ENCODE measurements at places on chromosomes 2 and 18.

DNA sequence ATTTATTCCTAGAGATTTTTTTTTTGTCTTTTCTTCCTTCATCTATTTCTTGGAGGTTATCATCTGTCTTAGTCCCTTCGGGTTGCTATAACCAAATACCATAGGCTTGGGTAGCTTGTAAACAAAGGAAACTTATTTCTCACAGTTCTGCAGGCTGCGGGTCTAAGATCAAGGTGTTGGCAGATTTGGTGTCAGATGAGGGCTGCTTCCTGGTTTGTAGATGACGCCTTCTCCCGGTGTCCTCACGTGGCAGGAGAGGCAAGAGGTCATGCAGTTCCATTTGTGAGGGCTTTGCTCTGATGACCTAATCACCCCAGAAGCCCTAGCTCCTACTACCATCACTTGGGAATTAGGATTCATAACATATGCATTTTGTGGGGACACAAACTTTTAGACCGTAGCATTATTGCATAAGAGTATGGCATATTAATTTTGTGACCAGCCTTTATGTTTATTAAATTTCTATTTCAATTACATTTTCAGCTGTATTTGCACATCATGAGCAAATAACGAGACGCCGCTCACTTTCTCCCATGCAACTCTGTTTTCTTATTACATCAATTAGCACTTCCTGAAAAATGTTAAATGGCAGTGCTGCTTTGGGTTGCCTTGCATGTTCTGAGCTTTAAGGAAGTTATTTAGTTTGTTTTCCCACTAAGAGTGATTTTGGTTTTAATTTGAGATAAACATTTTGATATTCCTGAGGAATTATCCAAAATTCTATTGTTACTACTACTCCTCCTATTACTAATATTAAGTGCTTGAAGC, 246.4 kb upstream of the HDAC4 start:
- no peak for DNase-seq

DNA sequence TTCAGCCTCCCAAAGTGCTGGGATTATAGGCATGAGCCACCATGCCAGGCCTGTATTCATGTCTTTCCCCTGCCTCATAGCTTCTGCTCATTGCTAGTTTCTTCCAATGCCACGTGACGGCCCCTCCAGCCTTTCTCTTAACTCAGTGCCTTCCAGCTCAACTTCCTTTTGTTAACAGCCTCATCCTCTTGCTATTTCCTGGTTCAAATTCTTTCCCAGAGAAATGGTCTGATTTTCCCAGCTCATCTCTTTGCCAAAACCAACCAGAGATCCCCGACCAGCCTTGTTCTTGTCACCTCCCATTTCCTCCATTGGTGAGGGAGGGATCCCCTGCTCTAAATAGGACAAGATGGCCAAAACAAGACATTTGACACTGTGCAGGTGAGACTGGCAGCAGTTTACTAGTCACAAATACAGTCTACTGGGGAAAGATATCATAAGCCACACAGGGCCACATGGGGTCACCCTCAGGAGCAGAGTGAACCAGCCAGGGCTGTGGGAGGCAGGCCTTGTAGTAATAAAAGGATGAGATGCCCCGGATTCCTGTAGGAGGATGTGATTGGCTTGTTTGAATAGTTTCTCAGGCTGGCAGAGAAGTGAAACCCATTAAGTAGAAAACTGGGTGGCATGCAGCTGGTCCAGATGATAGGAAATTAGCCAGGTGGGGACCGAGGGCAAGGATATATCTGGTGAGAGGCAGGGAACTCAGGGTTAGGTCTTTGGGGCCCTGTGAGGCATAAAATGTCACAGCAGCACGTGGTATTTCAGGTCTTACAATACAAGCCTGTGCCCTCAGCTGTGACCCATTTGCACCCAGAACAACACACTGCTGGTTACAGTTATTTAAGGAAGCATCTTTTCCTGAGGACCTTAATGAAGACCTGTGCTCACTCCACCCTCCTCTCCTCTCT, 6.4 kb downstream of the CD207 start:
- DNase-seq, result no peak

DNA sequence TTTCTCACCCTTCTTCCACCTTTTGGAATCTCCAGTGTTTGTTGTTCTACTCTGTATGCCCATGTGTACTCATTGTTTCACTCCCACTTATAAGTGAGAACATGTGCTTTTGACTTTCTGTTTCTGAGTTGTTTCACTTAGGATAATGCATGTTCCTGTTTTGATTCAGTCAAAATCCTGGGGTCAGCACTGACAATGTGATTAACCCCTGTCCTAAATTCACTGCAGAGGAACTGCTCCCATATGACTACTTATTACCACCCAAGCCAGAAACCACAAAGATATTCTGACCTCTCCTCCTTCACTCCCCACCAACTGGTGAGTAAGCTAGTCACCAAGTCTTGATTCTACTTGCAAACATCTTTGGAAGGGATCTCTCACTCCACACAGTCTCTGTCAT, 251.4 kb upstream of the TCF4 start:
- DNase-seq, result no peak

GRCh38 chr2:173087793-173088496, 12.3 kb downstream of the MAP3K20 start:
- no peak for DNase-seq

DNA sequence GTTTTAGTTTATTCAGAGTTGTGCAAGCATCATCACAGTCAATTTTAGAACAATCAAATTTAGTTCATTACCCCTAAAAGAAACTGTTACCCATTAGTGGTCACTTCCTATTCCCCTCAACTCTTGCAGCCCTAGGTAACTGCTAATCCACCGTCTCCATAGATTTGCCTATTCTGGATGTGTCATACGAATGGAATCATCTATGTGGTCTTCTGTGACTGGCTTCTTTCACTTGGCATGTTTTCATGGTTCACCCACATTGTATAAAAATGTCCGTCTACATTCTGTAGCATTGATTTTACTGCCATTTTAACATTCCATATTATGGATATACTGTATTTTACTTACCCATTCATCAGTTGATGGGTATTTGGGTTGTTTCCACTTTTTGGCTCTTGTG, 5.3 kb upstream of the CEP68 start:
- no peak for DNase-seq

GRCh38 chr18:11322006-11322405, 172.6 kb upstream of the PIEZO2 start:
- no peak for DNase-seq

DNA sequence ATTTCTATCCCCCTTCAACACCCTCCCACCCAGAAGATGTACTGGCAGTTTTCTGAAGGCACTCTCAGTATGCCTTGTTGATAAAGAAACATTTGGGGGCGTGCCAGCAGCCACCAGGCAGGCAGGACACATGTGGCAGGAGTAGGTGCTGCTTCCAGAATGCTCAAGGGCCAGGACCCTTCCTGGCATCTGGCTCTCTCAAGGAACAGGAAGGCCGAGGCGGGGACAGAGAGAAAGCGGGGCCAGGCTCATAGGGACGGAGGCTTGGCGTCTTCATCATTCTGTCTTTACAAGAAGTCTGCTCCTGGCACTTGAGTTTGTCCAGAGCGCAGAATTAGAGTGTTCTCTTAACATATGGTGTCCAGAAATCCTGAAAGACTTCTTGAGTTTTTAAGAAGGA, 121.6 kb downstream of the FAM210A start:
- no peak for DNase-seq

DNA sequence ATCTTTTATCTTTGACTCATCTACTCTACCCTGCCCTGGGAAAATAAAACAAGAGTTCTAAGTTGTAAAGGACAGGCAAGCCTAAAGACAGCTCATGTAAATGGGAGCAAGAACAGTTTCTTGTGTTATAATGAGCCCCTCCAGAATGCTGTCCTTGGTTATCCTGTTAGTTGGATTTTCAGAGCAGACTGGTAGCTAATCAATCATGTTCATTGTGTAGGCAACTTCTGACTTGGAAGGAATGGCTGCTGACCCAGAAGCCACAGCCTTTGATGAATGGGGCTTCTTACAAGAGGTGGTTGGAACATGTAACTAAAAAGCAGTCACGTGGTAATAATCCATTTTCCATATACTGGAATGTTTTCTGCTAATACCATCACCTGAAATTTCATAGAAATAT, 254.2 kb downstream of the AGPS start:
- no peak for DNase-seq

DNA sequence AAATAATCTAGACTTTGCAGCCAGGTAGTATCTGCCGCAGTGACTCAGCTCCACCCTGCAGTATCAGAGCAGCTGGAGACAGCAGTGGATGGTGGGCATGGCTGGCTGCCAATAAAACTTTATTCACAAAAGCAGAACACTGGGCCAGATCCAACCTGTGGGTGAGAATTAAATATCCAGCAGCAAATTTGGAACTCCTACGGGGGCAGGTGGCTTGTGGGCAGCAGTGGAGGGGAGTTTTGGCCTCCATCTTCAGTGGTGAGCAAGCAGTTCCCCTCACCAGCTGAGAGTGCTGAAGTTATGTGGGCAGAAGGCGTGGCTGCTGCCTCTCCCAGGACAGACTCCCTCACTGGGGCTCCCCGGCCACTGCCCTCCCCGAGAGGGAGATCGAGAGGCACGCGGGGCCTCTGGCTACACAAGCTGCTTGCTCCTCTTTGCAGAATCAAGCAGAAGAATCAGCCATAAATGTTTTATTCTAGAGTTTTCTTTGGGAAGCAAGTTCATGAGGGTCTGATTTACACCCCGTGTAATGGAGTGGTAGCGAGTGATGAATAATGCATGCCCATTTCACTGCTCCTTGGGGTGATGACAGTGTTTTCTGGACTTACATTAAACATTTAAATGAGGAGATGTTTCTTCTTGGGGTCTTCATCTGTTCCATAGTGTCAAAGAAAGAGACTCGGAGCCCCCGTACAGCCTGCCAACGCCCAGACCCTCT, 204.3 kb downstream of the SEPTIN10 start:
- DNase-seq, result no peak

GRCh38 chr18:21963336-21963735, 206.1 kb upstream of the GATA6 start:
- no peak for DNase-seq

GRCh38 chr2:60884800-60885199, 3.4 kb downstream of the REL start:
- DNase-seq, result no peak

- no peak for DNase-seq
Observed at GRCh38 chr2:209719034-209719433, 52.6 kb upstream of the UNC80 start.

GRCh38 chr2:7392076-7392787, 475.0 kb downstream of the RNF144A start:
- DNase-seq, result no peak

- DNase-seq, result no peak
Observed at GRCh38 chr18:51342815-51343214, 145.3 kb upstream of the MEX3C start.

GRCh38 chr2:17646081-17646554, 105.6 kb downstream of the VSNL1 start:
- DNase-seq, result peak; percentile 50

DNA sequence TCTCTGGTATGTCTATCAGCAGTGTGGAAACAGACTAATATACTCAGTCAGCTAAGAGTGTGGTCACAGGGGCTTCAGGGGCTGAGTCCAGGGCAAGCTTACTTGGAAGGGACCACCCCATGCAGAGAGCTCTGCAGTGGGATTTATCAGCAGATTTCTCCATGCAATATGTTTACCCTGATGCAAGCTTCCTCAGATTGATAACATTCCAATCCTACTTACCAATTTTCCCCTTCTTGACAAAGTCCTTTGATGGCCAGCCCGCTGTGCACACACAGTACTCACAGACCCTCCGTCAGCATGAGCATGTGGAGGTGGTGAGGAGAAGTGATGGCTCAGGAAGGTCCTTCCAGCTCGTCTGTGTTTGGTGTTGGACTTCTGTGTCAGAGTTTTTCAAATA, 51.8 kb downstream of the SH3RF3 start:
- no peak for DNase-seq

- DNase-seq, result no peak
Observed at GRCh38 chr2:135230150-135230549, 178.1 kb downstream of the RAB3GAP1 start.

GRCh38 chr2:138071720-138072719, 107.7 kb downstream of the HNMT start:
- no peak for DNase-seq

DNA sequence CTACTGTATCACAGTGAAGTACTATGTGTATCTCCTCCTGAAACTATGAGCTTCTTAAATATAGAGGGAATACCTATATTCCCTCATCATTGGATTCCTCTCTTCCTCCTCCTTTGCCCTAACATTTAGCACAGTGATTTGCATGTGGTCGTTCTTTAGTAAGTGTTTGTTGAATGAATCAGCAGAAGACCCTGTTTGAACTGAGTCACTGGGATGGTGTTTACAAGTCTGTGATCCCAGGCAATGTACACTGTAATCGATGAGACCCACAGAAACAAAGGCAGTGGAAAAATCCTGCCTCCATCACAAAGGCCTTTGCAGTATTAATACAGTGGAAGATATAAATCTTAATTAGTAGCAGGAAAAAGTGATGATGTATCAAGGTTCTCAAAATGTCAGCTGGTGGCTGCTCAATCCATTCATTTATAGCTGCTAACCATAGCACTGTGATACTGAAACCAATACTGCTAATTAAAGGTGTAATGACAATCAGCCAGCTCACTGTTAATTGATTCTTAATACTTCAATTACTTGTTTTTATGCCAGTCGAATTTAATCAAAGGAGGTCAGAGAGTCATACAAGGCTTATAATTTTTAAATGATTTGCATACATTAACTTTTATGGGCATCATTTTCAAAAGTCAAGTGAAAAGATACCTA, 20.8 kb upstream of the MYO3B start:
- no peak for DNase-seq

DNA sequence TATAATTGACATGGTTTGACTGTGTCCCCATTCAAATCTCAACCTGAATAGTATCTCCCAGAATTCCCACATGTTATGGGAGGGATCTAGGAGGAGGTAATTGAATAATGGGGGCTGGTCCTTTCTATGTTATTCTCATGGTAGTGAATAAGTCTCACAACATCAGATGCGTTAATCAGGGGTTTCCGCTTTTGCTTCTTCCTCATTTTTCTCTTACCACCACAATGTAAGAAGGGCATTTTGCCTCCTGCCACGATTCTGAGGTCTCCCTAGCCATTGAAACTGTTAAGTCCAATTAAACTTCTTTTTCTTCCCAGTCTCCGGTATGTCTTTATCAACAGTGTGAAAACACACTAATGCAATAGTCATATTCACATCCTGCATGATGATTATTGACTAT, 1073.3 kb upstream of the CDH2 start:
- DNase-seq, result no peak

- no peak for DNase-seq
Observed at GRCh38 chr2:73979021-73979420, 5.7 kb upstream of the TET3 start.

- DNase-seq, result no peak
Observed at GRCh38 chr18:79882522-79883241, 68.8 kb downstream of the SLC66A2 start.

DNA sequence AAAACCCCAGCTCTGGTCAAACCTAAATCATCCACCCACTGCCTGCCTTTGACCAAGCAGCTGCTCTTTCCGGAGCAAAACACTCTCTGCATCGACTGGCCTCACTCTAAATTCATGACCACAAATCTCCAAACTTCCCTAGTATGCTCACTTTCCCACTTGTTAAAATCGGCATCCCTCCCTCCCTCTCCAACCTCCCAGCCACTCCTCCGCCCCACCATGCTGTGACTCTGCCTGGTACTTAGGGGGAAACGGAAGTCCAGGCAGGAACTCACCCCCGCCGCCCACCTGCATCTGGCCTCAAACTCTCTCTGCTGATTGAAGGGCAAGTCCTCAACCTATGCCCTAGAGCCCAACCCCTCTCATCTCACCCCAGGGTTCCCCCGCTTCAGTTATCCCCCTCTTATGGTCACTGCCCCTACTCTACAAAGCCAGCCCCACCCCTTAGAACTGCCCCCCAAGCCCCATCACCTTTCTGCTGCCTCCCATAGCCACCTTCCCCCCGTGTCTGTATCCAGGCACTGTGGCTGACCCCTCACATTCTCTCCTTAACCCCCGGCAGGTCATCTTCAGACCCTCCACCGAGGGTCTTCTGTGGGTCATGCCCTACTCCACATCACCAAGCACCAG, 3.8 kb upstream of the ADRA2B start:
- DNase-seq, result no peak

Measured in stimulated activated CD4-positive, alpha-beta T cell treated with anti-CD3 and anti-CD28 coated beads, Interleukin-2, amount 100 ng/mL, for 48 hours (primary cell).